ENCODE measurements at places on chromosomes 1 and 21.
A peak's percentile ranks its signal among the peaks of the same experiment; 100 is the strongest.

GRCh38 chr1:88061492-88062177 lies 622.4 kb upstream of the PKN2 start:
- peak; percentile 72 for DNase-seq

DNA sequence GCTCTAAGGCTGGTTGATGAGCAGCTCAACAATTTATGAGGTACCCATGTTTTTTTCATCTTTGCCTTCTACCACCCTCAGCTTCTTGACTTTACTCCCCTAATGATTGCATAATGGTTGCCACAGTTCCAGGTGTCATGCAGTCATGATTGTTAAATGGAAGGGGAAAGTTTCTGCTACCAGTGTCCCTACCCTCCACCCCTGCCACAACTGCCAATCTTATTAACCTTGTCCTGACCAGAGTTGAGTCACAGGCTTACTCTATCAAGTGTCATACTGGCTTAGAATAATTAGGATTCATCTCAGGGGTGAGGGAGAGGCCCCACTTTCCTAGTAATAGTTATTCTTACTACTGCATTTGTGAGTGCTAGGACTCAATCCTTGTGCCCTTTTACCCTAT lies 7.9 kb upstream of the FUBP1 start:
- DNase-seq: no peak

GRCh38 chr1:185734929-185735700 lies 924 bp downstream of the HMCN1 start:
- no peak for DNase-seq

GRCh38 chr1:169260478-169261151 lies 107.0 kb downstream of the NME7 start:
- no peak for DNase-seq

- DNase-seq: peak; percentile 77
Observed at GRCh38 chr1:93579891-93580290, 101.7 kb downstream of the BCAR3 start.

GRCh38 chr1:51329443-51330325 lies 678 bp downstream of the TTC39A start:
- no peak for DNase-seq
